ENCODE measurements at places on chromosomes 3 and 15. TPM values are rescaled to one million over a fixed set of nuclear protein-coding genes. Genes with fewer than 3 reads are reported as not detected.

DNA sequence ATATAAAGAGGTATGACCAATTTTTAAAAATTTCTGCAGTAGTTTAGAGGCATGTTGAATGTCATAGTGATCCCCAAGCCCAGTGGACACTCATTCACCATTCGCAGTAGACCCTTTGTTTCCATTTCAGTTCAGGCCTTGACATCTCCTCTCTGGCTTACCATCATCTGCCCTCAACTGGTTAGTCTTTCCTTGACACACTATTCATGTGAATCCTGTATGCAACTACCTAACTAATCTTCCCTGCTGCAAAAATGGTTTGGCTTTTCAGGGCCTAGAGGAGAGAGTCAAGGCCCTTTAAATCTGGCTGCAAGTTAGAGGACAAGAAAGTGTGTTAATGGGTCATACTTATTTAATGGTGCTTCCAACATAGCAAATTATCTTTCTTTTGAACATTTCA, 10.9 kb downstream of the APH1B start:
- no peaks in the 10 kb centered on the region for H3K27me3 ChIP-seq
- peaks cover 24% of the 10 kb centered on the region for H3K36me3 ChIP-seq
- no peak for DNase-seq
- no peak overlapping the region for H3K4me3 ChIP-seq
- no peak overlapping the region for H3K27ac ChIP-seq

DNA sequence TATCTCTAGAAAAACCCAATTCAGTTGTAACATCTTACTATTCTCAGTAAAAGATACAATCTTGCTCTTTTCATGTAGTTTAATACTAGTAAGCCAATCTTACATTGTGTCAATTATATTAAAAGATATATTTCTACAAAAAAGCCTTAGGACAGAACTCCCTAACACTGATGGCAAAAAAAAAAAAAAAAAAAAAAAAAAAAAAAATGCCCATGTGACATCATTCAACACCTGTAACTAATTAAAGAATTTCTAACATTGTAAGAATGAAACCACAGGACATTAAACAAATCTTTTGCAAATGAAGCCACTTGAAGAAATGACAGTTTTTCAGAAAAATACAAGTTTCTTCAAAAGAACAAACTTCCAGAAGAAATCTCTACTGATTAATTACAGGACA, 119.8 kb downstream of the SUCLG2 start:
- H3K27me3 ChIP-seq = no peaks in the 10 kb centered on the region
- H3K36me3 ChIP-seq = no peaks in the 10 kb centered on the region
- H3K4me3 ChIP-seq = no peak overlapping the region
- H3K27ac ChIP-seq = no peak overlapping the region
- peaks cover 20% of the 10 kb centered on the region for H3K4me1 ChIP-seq

DNA sequence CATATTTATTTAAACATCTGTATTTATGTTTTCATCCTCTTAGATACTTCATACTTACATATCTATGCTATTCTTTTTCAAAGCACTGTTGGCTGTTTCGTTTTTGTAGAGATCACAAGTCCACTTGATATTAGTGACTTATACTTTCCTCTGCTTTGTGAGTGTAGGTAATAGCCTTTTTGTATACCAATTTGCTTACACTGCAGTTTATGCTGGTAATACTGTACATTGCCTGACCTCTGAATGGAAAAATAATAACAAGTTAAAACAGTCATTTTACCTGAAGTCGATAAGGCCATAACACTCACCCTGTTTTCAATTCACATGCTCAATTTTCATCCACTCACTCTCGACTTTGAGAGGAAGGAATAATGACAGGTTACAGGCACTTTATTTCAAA, 89.9 kb upstream of the NANOGP8 start:
- no peaks in the 10 kb centered on the region for H3K36me3 ChIP-seq
- H3K27ac ChIP-seq = no peak overlapping the region
- no peak overlapping the region for H3K4me3 ChIP-seq
- no peaks in the 10 kb centered on the region for H3K4me1 ChIP-seq

DNA sequence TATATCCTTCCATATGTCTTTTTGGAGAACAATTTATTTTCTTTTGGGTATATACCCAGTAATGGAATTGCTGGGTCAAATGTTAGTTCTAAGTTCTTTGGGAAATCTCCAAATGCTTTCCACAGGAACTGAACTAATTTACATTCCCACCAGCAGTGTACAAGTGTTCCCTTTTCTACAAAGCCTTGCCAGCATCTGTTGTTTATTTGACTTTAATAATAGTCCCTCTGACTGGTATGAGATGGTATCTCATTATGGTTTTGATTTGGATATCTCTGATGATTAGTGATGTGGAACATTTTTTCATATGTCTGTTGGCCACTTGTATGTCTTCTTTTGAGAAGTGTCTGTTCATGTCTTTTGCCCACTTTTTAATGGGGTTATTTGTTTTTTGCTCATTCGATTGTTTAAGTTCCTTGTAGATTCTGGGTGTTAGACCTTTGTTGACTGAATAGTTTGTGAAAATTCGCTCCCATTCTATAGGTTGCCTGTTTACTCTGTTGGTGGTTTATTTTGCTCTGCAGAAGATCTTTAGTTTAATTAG, 48.4 kb downstream of the TMEM45A start:
- H3K4me1 ChIP-seq = no peaks in the 10 kb centered on the region
- no peaks in the 10 kb centered on the region for H3K27me3 ChIP-seq
- no peak for DNase-seq
- no peak overlapping the region for H3K4me3 ChIP-seq

DNA sequence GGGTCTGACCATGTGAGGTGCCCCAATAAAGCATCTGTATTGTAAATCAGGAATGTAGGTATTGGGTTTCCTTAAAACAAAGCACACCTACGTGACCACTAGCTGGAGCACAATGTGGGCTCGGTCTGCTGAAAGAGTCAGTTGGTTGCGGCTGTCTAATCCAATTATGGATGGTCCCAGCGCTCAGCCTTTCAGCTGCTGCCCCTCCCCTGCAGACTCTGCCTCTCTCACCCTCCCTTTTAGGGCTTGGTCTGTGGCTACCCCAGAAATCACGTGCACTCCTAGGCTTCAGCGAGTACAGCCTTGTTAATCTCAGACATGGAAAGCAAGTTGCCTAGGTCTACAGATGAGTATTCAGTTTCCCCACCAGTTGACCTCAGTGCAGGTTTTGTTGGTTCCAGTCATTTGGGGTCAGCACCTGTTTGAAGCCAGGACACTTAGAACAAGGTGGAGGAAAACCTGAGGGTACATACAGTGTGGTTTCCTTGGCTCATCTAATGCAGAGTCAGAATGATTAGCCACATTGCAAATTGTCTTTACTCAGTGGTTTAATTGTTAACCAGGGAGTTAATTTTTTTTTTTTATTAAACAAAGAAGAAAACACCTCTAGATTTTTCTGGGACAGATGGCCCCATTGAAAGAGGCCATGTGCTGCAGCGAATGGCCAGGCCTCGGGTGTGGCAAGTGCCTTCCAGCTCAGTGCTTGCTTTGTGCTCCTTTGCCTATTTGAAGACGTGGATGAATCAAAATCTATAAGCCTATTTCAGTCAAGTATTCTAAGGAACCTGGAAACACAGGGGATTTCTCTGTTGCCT, 137.7 kb downstream of the IGF1R start:
- H3K27me3 ChIP-seq = no peaks in the 10 kb centered on the region
- no peak overlapping the region for H3K4me3 ChIP-seq
- no peaks in the 10 kb centered on the region for H3K36me3 ChIP-seq
- H3K4me1 ChIP-seq = no peaks in the 10 kb centered on the region

GRCh38 chr15:77606142-77607034, 26.3 kb downstream of the LINGO1 start:
- no peaks in the 10 kb centered on the region for H3K36me3 ChIP-seq
- no peaks in the 10 kb centered on the region for H3K27me3 ChIP-seq
- DNase-seq = no peak
- no peak overlapping the region for H3K27ac ChIP-seq
- no peak overlapping the region for H3K4me3 ChIP-seq

GRCh38 chr3:13624671-13625125, 75.8 kb downstream of the FBLN2 start:
- H3K4me1 ChIP-seq = no peaks in the 10 kb centered on the region
- no peak overlapping the region for H3K4me3 ChIP-seq
- H3K36me3 ChIP-seq = no peaks in the 10 kb centered on the region
- H3K27ac ChIP-seq = no peak overlapping the region
- no peak for DNase-seq
- no peaks in the 10 kb centered on the region for H3K27me3 ChIP-seq

DNA sequence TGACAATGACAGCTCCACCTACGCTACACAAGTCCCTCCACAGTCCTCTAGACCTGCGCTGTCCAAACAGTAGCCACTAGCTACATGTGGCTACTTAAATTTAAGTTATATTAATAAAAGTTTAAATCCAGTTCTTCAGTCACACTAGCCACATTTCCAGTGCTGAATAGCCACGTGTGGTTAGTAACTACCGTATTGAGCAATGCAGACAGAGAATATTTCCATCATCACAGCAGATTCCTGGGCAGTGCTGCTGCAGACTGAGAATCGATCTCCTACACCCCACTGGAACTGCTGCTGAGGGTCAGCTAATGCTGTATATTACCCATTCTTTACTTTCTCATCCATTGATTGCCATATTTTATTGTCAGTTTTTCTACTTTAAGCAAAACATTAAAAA, 40.9 kb downstream of the HDC start:
- no peaks in the 10 kb centered on the region for H3K4me1 ChIP-seq
- H3K36me3 ChIP-seq = no peaks in the 10 kb centered on the region
- H3K4me3 ChIP-seq = no peak overlapping the region
- DNase-seq = no peak
- H3K27me3 ChIP-seq = no peaks in the 10 kb centered on the region

DNA sequence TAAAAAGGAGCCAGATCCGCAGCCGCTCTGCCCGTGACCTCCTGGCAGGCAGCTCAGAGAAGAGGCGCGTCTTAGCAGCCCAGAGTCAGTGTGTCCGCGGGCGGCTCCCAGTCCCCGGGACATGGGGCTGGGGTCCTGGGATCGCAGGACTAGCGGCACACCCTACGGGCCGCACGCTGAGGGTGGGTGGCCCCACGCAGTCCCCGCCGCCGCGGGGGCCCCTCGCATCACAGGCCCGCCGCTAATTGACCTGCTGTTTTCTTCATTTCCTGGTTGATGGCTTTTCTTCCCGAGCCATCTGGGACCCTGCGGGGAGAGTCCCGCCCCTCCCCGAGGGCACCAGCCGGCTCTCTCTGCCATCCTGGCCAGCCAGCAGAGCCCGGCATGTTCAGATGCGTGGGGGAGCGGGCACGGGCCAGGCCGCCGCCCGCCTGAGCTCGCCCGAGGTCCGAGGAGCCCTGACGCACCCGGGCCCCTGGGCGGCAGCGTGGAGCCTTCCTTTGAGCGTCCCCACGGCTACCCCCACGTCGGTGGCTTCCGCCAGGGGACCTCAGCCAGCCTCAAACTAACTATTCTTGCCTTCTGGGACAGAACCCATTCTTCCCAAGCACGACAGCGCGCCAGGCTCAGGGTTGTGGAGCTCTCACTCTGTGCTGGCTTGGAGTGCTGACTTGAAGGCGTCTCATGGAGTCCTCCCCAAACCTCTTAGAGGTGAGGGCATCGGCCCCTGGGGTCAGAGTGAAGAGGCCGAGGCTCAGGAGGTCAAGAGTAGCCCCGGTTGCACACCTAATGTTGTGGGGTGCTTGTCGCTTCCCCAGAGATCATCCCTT, 34.6 kb upstream of the CACNA2D3 start:
- no peaks in the 10 kb centered on the region for H3K4me1 ChIP-seq
- H3K27me3 ChIP-seq = no peaks in the 10 kb centered on the region
- no peak for DNase-seq
- H3K27ac ChIP-seq = no peak overlapping the region

DNA sequence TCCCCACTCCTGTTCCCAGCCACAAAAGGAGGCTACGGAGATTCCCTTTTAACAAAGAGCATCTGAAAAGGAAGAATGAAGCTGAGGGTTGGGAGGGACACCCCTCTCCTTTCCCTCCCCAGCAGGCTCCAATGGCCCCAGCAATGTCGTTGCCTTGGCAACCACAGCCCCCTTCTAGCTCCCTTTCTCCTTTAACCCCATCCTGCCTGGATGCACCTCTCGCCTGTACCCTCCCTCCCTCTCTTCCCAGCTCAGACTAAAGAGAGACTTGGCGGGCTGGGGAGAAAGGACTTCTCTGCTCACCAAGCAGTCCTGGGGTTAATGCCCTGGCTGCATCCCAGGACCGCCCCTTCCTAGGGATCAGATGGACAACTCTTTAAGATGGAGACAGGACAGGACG, 7.1 kb upstream of the RPL29 start:
- no peaks in the 10 kb centered on the region for H3K36me3 ChIP-seq
- DNase-seq = no peak
- no peak overlapping the region for H3K27ac ChIP-seq
- H3K4me3 ChIP-seq = no peak overlapping the region
- peaks cover 20% of the 10 kb centered on the region for H3K4me1 ChIP-seq

GRCh38 chr3:111285694-111286093, 214.1 kb downstream of the NECTIN3 start:
- no peaks in the 10 kb centered on the region for H3K27me3 ChIP-seq
- peaks cover 7% of the 10 kb centered on the region for H3K4me1 ChIP-seq
- H3K4me3 ChIP-seq = no peak overlapping the region

- DNase-seq = no peak
- H3K4me1 ChIP-seq = no peaks in the 10 kb centered on the region
- H3K27ac ChIP-seq = no peak overlapping the region
These were observed 80.2 kb downstream of the SEC22A start for GRCh38 chr3:123281929-123282328.

DNA sequence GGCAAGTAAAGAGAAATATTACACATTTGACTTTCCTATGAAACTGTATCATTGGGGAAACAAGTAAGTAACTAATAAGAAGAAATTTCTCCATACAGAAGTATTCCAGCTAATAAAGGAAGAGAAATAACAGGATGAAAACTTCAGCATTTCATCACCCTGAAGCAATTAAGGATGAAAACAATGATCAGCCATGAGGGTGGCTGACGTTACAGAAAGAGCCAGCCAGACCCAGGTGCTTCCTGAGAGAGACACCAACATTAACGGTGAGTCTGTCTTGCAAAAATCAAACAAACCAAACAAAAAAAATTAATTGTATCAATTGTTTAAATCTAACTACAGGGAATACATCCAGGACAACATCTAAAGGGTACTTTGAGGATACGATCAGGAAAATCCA, 190.0 kb downstream of the ARRDC4 start:
- peaks cover 10% of the 10 kb centered on the region for H3K4me1 ChIP-seq
- H3K27ac ChIP-seq = no peak overlapping the region
- no peak overlapping the region for H3K4me3 ChIP-seq
- no peaks in the 10 kb centered on the region for H3K27me3 ChIP-seq

DNA sequence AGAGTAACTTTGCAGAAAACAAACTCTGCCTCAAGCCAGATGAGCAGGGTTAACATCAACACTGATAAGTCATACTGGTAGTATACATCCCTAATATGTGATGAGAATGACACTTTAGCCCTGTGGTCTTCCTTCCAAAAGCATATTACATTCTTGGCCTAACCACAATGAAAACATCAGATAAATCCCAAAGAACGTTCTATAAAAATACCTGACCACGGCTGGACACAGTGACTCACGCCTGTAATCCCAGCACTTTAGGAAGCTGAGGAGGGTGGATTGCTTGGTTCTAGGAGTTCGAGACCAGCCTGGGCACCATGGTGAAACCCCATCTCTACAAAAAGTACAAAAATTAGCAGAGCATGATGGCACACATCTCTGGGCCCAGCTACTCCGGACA, 4.7 kb downstream of the TMCC1 start:
- no peak for DNase-seq
- H3K27ac ChIP-seq = no peak overlapping the region
- no peaks in the 10 kb centered on the region for H3K27me3 ChIP-seq
- 0 out of 2 replicates have a peak, but pooled peaks cover 6% of the 10 kb centered on the region for H3K36me3 ChIP-seq
- H3K4me1 ChIP-seq = peaks cover 29% of the 10 kb centered on the region
- H3K4me3 ChIP-seq = no peak overlapping the region

Gene DAZL
- not detected for total RNA-seq

Gene MAP1A
- total RNA-seq = 1.8 TPM

Gene SH3BP5
- total RNA-seq = 0.82 TPM

Gene MST1R
- not detected for total RNA-seq

Gene BCL6
- 488 TPM for total RNA-seq

Gene GXYLT2
- not detected for total RNA-seq

Gene DHFR2
- total RNA-seq = 5.6 TPM

Gene ZNF660
- total RNA-seq = 11.1 TPM

Measured in Karpas-422 (cell line).